ENCODE measurements at places on chromosomes 7 and 10.

DNA sequence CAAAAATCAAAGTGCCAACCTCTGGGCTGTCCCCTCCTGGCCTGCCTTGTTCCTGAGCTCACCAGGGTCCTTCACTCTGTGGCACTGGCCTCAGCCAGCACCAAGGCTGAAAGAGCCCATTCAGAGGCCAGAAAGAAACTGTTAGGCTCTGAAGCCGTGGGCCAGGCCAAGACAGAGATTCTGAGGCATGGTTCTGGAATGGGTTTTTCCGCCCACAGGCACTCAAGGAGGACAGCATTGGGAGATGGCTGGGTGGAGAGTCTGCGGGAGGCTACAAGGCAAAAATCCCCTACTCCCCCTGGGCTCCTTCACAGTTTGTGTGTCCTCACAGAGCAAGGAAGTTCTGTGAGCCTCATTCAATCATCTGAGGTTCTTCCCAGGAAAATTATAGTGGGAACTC lies 31.7 kb downstream of the GRIFIN start:
- peak; percentile 53 for DNase-seq

DNA sequence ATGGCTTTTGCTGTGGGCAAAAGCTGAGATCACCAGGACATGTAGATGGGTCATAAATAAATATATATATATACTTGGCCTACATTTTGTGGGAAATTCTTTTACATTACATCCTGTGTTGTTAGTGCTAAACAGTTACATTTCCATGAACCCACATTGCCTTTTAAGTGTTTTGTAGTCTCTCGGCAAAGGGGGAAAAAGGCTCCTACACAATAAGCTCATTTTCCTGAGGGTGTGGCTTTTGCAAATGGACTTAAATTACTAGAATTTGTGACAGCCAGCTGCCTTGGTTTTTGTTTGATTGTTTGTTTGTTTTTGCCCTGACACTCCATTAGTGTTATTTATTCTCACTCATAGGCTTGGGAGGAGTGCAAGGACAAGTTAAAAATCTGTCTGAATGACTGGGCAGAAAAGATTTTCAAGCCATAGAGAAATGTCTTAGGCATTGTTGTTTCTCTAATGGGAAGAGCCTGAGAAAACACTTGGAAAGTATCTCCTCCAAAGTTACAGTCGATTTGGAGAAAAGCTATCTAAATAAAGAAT lies 128.8 kb downstream of the DGKB start:
- DNase-seq = no peak

- DNase-seq = no peak
These were observed 11.5 kb upstream of the OGA start for GRCh38 chr10:101829561-101830315.

DNA sequence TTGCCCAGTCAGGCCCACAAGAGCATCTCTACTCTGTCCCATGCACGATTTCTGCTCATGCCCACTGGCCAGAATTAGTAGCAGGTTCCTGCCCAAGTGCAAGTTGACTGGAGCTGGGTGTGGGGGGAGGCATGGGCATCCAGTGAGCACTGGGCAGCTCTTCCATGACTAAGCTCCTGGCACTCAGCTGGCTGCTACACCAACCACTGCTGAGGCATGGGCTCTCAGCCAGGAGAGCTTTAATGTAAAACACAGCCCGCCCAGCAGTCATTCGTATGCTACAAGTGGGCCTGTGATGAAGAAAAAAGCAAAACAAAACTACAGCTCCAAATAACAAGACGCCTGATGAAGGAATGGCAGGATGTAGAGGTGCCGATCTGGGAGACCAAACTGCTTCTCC lies 335.4 kb upstream of the PFKP start:
- no peak for DNase-seq

DNA sequence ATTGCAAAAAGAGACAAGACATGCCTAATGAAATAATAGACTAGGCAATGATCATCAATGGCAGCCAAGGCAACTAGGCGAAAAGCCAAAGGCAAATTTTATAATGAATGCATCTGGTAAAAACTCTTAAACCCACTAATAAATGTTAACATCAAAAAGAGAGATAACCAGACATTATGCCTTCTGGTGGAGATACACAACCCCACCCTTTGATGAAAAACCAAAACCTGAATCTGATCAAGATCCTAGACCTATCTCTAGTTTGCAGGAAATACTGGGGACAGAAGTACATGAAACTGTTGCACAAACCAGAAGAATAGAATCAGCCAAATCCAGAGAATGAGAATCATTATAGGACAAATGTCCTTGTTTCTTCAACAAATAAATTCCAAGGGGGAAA lies 22.0 kb upstream of the GSAP start:
- DNase-seq = no peak

- no peak for DNase-seq
These were observed 132.3 kb upstream of the PLXDC2 start for GRCh38 chr10:19683960-19684359.

GRCh38 chr10:51257511-51258248 lies 183.4 kb downstream of the PRKG1 start:
- DNase-seq = no peak

DNA sequence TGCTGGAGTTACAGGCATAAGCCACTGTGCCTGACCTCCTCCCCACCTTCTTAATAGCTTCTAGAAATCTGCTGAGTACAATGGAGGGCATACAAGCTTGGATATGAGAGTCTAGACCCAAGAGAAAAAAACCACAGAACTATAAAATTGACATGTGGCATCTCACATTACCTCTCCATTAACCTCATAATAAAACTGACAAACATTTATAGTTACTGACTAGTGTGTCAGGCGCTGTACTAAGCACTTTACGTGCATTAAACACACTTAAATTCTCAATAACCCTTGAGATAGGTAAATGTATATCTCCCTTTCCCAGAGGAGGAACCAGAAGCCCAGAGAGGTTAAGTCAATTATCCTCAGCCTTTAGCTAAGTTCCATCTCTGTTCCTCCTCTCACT lies 300.5 kb upstream of the MYO3A start:
- no peak for DNase-seq

GRCh38 chr10:84194424-84195043 lies at the start of gene CDHR1:
Gene CDHR1, plus strand, starts transcription at chr10:84194537. Its CDS starts 224 bp downstream, at chr10:84194761.
- no peak for DNase-seq

- DNase-seq = no peak
These were observed 157.8 kb downstream of the FANK1 start for GRCh38 chr10:126054191-126054590.

- DNase-seq = no peak
These were observed 92.5 kb downstream of the SORCS1 start for GRCh38 chr10:107072028-107072427.

DNA sequence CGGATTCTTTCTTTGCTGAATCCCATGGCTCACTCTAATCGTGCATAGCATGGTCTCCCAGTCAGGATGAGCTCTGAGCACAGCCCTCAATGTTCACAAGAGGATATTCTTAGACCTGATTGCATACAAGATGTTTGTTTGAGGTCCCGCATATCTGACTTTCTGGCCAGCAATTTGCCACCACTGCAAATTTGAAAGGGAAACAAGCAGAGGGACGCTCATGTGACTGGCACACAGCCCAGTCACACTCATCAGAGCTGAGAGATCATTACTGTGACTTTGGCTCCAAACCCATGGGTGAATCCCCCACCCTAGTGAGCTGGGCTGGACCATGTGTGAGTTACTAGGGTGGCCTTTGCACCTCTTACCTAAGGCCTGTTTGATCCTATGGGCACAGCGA lies 9.9 kb downstream of the TAS2R41 start:
- DNase-seq = no peak

DNA sequence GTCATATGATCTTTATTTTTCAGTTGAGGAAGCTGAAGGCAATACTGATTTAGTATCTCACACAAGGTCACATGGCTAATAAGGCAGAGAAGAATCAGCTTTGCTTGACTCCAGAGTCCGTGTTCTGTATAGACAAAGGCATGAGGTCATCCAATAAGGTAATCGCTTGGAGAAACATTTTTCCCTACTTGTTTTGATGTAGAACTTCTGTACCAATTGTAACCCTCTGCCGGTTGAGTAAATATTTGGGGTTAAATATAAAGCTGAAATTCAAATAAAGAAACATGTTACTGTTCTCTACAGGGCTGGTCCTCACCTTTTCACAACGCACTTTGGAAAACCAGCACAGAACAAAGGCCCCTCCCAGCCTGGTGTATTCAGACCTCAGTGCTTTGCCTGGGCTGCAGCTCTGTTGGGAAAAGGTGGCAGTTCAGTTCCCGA lies 83.0 kb upstream of the INSYN2A start:
- DNase-seq = no peak

DNA sequence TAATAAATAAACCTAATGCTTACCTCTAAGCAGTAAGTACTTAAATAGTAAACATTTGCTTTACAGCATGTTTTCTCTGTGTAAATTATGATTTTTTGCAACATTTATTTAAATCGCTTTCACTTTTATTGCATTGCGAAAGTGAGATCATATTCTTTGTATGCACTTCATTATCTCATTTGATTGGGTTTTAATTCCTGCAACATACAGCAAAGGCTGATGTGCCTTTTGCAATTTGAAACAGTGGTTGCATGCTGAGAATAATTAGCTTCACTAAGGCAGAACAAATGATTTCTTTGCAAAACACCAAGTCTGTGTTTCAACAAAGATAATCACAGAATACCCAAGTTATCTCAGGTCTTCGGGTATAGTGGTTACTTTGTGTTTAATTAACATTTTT lies 16.3 kb upstream of the THSD7A start:
- DNase-seq = no peak

GRCh38 chr10:79561257-79561656 lies 1.1 kb upstream of the SFTPA2 start:
- no peak for DNase-seq

DNA sequence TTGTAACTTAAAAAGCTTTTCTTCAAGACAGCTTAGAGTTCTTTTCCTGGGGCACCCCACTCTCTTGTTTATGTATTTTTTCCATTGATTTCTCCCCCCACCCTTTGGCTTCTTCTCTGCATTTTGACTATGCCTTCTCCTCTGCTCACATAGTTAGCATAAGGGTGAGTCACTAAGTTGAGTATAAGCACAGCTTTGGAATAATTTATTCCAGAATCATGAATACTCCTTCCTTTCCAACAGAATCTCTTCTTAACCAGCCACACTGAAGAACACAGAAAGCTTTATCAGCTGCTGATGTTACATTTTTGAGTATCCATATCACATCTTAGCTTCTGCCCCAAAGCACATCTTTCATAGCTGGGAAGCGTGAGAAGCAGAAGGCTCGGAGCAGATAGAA lies 449.5 kb upstream of the MKI67 start:
- no peak for DNase-seq

DNA sequence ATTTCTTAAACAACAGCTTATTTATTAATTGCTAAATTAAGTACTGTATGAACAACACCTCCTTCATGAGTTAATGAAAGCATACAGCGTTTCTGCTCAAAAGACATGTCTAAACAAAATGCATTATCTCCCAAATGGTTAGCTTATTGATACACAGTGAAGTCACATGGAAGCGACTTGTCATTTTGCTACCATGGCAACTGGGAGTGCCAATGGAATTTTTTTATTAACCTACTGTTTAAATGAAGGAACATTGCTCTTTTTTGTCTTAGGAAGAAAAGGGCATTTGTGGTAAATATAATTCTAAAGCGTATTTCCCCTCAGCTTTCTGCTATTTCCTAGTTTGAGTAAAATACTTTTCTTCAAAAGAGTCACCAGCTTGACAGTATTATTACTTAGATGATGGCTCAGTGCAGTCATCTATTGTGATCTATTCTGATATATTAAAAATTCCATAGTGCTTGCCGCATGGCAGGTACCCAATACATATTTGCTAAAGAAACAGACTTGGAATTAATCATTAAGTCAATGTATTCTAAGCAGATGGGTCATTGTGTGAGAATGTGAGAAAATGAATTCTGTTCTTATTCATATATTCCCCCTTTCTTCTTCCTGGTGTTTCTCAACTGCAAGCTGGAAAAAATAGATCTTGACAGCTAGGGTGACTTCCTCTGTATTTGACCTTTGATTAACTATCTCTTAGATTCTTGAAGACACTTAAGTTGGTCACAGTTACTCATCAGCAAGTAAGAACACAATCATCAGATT lies 818.3 kb downstream of the MAGI2 start:
- DNase-seq = no peak

DNA sequence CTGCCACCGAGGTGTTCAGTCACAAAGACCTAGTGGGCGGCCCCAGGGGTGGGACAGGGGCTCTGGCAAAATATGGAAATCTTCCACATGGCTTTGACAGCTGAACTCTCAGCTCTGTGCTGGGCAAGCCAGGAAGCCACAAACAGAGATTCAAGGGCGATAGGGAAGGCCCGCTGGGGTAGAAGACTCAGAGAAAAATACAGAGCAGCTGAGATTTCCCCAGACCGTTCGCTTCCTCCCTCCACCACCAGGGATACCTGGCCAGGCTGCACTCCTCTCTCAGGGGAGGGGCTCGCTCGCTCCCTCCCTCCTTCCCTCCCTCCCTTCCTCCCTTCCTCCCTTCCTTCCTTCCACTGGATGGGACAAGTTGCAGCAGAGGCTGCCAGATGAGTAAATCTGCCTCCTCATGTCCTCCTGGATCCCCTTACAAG lies 260.5 kb downstream of the PRPF18 start:
- no peak for DNase-seq

DNA sequence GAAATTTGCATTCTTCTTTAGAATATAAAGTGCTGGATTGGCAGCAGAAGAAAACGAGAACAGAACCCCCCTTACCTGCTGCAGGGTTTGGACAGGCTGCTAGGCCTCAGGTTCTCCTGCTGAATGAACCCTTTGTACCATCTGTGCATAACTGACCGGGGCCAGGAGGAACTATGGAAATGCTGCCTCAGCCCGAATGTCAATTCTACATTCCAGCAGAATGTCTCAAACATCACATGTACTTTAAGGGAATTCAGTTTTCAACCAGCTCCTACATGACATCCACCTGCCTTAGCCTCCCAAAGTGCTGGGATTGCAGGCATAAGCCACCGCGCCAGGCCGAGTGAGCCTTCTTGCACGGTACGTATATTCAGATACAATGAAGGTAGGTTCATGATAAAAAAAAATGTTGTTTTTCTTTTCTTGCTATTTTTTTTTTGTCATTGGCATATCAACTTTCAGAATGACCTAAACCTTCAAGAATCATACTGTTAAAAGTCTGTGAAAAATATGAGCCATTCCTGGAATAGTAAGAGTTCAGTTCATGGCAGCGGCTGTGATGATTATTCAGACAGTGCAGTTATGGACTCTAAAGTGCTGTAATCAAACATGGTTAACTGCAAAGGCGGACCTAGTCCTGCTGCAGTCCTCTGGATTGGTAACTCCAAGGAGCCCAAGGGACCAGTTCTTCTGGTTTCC lies 84.4 kb upstream of the TNS3 start:
- DNase-seq = no peak

DNA sequence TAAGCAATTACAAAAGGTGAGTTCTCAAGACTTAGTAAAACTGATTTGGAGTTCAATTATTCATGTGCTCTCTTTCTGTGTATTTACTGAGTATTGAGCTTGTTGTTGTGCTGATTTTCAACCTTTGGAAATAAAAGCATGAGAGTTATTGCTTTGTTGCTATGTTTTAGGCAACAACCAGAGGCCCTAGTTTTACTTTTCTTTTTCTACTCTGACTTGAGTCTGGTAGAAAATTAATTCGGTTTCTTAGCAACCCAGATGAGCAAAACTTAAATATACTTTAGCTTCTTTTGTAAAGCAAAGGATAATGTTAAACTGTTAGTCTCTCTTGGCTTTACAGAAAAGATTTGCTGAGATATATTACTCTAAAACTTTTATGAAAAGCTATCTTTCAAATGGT lies 66.4 kb upstream of the SCIN start:
- DNase-seq = no peak
